ENCODE measurements at places on chromosomes 7 and 10.

GRCh38 chr7:17844514-17845196, 95.6 kb downstream of the SNX13 start:
- no peak for DNase-seq

DNA sequence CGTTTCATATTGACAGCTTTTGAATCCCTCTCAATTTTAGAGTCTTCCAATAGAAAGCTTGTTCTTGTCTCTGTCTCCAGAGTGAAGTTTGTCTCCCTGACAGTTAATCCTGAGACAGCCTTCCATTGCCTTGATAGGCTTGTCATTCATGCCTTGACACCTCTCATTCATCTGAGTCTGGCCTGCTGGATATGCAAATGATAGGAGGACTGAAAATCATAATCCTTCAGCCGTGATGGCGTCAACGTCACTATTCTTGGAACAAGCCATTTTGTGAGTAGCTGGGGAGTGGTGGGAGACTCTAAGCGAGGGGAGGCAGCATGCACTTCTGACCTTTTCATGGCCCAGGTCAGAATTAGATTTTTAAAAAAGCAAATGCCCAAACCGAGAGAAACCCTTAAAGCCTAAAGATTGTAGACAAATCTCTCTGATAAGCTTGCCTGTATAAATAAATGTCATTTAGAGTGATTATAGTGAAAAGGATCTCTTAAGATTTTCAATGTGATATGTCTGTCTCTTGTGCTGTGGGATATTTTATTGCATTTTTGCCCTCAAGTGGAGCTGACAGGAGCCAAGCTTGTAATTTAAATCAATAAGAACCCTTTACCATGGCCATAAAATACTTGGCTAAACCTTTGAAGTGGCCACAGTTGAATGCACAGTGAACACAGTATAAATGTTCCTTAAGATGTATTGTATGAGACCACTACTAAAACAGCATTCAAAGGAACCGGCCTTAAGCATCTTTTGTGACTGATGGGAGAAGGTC, 148.8 kb downstream of the SNX10 start:
- DNase-seq: no peak

DNA sequence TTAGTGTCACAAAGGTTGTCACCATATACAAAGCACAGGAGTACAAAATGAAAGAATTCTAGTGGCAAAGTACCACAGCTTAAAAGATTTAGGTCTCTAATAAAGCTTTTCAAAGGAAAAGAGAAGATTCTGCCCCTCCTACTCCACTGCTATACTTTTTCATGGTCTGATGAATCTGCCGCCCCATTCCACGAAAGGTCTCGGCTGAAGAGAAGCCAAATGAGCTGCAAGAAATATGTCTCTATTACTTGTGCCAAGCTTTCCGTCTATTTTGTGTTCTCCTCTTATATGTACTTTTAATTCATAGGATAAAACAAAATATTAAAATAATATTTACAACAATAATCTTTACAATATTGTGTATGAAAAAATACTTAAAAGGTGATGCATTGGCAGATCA, 222.6 kb downstream of the ANK3 start:
- DNase-seq: no peak

DNA sequence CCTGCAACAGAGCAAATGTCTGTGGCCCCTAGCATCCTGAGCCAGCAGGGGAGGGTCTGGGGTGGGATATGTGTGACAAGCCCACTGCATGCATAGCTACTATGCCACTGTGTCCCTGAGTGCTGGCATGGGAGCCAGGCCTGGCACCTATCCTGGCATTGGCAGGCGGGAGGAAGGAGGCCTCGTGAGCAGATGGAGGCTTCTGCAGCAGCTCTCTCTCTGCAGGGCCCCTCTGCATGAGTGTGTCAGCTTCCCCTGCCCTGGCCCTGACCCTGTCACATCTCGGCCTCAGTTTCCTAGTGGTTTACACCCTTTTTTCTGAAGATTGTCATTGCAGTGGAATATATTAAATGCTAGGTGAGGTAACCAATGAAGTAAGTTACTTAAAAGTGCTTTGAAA, 13.1 kb upstream of the IMPDH1 start:
- no peak for DNase-seq

DNA sequence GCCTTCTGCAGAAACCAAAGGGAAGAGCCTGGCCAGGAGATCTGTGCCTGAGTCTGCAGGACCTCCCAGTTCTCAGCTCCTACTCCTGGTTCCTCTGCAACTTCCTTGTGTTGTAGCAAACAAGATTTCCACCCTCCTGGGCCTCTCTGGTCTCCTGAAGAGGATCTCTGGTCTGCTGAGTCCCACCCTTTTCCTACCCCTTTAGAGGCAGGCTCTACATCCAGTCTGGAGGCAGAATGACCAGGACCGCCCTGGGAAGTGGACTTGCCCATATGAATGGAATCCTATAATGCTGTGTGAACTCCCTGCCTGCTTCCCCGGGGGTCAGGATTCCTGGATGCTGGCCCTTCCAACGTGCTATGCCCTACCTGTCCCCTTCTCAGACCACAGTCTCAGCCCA, 3.2 kb downstream of the DENND2A start:
- no peak for DNase-seq

DNA sequence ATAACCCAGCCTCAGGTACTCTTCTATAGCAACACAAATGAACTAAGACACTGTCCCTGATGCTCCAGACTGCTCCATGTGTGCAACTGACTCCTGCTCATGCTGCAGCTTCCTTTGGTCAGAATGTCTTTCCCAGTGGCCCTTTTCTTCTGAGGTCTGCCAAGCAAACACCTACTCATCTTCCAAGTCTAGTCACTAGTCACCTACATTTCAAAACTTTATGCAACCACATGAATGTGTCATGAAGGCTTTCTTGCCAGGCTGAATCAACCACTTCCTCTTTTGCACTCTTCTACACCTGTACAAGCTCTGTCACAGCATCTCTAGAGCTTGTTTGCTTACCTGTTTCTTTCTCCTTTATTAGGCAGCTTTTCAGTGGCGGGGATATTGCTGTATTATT, 75.8 kb downstream of the LSMEM1 start:
- no peak for DNase-seq

GRCh38 chr10:133559216-133559615, 6.2 kb downstream of the SYCE1 start:
- no peak for DNase-seq

DNA sequence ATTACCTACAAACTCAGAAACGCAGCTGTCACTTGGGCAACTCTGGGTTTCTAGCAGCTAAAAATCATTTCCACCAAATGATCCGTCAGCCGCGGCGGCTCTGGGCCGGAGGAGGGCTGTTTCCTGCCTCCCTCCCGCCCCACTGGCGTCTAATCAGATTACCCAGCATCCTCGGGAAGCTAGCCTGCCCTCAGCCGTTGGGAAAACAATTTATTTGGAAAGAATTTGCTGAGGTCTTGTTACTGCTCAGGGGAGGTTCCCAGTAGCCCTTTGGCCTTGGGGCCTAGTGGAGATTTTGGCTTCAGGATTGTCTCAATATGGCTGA, 65.0 kb upstream of the ADGRA1 start:
- DNase-seq: no peak

DNA sequence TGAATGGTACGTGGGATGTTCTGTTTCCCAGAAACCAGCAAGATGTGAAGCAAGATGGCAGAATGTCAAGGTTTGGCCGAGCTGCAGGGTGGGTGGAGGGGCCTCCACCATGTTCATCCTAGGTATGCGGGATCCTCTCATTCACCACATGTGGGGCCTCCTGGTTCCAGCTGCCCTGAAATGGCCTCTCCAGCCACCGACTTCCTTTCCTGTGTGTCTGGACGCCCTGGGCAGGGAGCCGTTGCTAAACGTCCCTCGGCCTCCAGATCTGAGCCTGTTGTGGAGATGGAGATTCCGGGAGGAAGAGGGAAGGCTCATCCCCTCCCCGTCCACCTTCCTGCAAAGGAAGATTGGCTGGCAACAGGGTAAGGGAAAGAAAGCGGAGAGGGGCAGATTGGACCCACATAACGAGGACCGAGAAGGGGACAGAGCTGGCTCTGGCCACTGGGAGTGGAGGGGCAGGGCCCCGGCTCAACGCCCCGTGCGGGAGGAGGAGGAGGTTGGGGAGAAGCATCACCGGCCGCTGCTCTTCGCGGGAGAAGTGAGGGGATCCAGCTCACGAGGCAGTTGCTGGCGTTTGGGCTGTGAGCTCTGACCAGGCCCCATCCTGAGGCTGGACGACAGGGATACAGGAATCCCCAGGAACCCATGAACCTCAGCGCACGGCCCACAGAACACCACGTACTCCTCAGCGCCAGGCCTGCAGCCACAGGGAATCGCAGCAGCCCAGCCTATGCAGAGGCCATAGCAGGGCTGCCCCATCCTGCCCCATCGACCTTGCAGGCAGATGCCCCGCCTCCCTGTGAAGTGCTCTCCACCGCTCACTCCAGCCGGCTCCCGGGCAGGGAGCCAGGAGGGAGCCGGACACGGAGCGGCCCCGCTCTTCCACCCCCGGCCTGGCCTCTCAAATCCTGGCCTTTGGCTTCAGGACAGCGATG, 98.3 kb downstream of the FOXL3 start:
- DNase-seq: no peak

GRCh38 chr7:20484356-20484755, 131.1 kb upstream of the ABCB5 start:
- DNase-seq: no peak

- DNase-seq: no peak
Observed at GRCh38 chr7:95525503-95525902, 39.8 kb downstream of the ASB4 start.

DNA sequence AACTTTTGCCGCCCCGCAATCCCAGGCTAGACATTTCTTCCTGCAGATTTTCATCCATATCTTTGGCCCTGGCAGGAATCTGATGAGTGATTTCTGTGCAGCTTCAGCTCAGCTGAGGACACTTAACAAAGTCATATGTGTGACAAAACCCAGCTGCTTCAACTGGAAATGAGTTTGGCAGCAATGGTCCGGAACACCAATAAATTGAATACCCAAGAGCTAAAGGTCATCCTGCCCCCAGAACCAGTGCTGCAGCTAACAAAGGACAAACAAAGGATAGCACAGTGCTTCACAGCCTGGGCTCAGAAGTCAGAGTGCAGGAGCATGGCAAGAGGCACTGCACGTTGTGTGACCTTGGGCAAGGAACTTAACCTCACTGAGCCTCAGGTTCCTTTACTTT, 40.0 kb upstream of the TRIL start:
- DNase-seq: no peak
